ENCODE measurements at places on chromosomes 13 and 19. TPM values are rescaled to one million over a fixed set of nuclear protein-coding genes. Genes with fewer than 3 reads are reported as not detected.

The ZIK1 gene
- 12.8 TPM for total RNA-seq

The CGB1 gene
- not detected for total RNA-seq

The ANKRD27 gene
- 33.7 TPM for total RNA-seq

The INSL3 gene
- total RNA-seq: not detected

The C1QTNF9 gene
- total RNA-seq: not detected

The CLIP3 gene
- total RNA-seq: 14.1 TPM

The CD79A gene
- total RNA-seq: 0.62 TPM

The PCP2 gene
- total RNA-seq: not detected

The TEX26 gene
- not detected for total RNA-seq

The ERICH6B gene
- total RNA-seq: not detected

The ZNF491 gene
- 6.6 TPM for total RNA-seq

The URI1 gene
- 59.1 TPM for total RNA-seq

The RASA3 gene
- total RNA-seq: 18.5 TPM

The SLC17A7 gene
- 5.6 TPM for total RNA-seq

The MIR17HG gene
- total RNA-seq: 16.2 TPM
